ENCODE measurements at places on chromosomes 6 and 20.

GRCh38 chr6:38012573-38012972, 193.0 kb downstream of the ZFAND3 start:
- peak; percentile 49 for DNase-seq

DNA sequence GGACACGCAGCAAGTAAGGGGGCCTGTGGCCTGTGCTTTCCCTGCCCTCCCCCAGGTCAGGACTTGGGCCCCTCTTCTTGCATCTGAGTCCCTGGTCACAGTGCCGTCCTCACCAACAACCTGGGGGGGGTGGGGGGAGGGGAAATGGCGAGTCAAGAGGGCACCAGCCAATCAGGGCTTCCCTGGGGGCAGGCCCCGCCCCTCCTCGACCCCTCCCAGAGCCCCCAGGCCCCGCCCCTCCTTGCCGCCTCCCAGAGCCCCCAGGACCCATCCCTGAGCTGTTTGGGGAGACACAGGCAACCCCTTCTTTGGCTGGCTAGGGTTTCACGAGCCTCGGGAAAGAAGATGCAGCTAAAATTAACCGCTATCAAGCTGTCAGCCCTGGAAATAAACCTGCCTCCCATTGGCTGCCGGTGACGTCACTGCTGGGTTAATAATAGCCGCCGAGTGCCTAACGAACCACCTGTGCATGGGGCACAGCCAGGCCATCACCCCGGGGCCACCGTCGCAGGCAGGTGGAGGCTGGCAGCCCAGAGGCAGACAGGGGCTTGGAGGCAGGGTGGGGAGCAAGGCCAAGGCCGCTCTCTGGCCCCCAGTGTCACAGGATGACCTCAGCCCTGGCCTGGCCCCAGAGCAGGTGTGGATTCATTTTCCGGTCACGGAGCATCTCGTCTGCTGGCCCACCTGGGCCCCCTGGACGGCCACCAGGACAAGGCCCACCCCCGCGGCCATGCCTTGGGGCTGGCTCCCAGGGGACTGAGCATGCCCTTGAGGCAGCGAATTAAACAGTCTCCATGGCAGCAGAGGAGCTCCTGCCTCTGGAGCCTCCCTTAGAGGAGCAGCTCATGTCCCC, 3.2 kb upstream of the EEF1A2 start:
- DNase-seq = no peak

DNA sequence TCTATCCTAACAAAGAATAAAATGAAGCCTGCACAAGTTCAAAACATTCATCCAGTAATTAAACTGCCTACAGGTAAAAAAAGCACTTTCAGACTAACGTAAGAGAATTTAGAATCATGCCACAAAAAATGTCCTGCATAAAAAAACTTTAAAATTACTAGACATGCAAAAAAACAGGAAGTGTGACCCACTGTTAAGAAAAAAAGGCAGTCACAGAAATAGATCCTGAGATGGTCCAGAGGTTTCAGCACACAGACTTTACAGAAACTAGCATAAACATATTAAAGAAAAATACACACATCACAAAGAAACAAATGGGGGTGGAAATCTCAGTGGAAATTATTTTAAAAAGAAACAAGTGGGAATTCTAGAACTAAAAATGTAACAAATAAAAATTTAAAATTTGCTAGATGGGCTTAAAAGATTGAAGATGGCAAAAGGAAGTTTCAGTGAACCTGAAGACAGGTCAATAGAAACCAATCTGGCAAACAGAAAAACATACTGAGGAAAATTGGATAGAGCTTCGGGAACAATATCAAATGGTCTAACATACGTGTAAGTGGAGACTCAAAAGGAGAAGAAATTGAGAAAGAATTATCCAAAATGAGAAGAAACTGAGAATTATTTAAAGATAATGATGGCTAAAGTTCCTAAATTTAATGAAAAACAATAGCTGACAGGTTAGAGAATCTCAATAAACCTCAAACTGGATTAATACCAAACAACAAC, 3.4 kb upstream of the ZNF133 start:
- DNase-seq = no peak

DNA sequence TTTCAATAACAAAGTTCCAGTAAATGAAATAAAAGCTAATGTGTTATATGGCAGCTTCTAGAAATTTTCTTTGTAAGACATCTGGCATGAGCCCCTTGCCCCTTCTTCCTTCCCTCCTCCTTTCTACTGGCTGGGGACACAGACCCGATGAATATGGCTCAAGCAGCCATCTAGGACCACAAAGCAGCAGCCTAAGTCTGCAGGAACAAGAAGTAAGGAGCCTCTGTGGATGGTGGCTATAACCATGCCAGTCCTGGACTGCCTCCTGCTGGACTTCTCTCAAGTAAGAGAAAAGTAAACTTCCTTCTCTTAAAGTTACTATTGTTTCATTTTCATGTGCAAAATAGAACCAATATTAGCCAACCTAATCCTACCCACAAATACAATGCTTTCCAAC, 114.9 kb upstream of the DST start:
- DNase-seq = peak; percentile 50

- no peak for DNase-seq
Observed at GRCh38 chr6:113847447-113847846, 9.7 kb upstream of the MARCKS start.

DNA sequence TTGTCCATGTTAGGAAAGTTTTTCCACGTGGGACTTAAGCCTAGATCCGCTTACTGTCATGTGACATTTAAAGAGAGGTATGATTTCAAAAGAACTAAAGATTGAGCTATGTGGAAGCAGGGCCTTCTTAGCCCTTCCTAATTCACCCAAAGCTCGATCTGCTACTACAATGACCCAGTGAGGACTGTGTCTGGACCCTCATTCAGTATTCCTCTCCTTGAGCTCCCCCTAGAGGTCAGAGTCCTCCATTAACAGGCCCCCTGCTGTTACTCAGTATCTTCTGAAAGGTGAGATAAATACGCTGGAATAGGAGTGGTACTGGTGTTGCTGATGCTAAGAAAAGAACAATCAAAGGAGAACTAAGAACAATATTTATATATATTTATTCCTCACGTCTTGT, 414.0 kb downstream of the GJA1 start:
- DNase-seq = peak; percentile 49

- DNase-seq = no peak
Observed at GRCh38 chr6:25558155-25558817, 93.7 kb upstream of the SCGN start.

GRCh38 chr6:40918040-40918651, 120.9 kb downstream of the UNC5CL start:
- no peak for DNase-seq

DNA sequence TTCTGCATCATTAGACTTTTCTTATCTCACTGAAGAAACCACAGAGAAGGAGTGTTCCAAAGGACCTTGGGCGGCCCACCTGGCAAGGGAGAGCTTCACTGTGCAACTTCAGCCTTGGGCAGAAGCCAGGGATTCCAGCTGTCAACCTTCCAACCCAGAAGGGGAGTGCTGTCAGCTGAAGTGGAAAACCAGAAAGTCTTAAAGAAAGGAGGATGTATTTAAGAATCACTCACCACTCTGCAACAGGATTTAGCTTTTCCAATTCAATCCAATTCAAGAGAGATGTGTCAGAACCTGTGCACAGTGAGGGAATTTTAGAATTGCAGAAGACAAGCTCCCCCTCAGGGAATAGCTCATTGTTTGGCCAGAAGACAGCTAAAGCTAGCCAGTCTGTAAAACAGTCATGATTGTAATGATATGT, 553.7 kb downstream of the CD83 start:
- peak; percentile 44 for DNase-seq

- no peak for DNase-seq
Observed at GRCh38 chr6:45447005-45447404, 69.3 kb upstream of the SUPT3H start.

- peak; percentile 66 for DNase-seq
Observed at GRCh38 chr6:27752038-27752885, 159.9 kb downstream of the OR2B2 start.

DNA sequence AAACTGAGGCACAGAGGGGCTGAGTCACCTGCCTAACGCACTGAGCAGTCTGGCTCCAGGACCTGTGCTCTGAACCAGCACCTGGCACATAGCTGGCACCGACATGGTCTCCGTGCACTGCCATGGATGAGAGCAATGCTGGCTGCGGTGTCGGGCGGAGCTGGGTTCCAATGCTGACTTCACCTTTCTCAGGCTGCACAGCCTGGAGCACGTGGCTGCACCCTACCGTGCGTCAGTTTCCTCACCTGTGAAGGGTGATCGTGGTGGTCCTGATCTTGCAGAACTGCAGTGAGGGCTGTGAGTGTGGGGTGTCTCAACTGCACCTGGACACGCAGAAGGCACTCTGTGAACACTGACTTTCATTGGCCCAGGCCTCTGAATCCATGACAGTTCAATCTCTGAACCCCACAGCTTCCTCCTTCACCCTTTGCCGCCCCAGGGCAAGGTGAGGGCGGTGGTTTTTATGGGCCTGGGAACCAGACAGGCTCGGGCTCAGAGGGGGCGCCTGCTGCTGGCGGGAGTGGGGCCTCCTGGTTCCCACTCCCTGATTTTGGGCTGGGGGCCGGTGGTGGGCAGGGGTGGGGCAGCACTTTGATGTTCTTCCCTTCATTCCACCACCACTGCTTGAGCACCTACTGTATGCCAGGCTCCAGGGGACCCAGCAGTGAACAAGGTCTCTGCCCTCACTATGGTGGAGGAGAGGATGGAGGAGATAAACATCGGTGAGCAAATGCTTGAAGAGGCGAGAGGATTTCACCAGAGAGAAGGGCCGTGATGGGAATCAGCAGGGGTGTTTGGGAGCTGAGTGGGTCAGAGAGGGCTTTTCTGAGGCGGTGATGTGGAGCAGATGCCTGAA, 102.9 kb downstream of the CEBPB start:
- DNase-seq = no peak

DNA sequence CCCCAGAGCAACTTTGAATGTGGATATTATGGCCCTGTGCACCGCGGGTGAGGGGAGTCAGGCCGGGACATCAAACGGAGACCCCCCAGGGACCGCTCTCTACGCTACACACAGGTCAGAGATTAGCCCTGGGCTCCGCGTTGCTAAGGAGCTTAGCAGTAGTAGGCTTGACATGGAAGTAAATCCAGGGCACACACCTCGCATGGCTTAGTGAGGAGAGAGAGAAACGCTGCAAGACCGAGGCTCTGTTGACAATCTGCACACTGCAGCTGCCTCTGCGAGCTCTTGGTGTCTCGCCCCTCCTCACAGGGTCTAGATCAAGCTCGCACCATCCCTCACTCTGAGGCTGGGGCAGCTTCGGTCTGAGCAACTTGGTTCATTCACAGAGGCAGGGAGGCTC, 116.1 kb upstream of the CDH4 start:
- DNase-seq = no peak

GRCh38 chr6:111590209-111590980, 15.3 kb downstream of the TRAF3IP2 start:
- DNase-seq = peak; percentile 83

DNA sequence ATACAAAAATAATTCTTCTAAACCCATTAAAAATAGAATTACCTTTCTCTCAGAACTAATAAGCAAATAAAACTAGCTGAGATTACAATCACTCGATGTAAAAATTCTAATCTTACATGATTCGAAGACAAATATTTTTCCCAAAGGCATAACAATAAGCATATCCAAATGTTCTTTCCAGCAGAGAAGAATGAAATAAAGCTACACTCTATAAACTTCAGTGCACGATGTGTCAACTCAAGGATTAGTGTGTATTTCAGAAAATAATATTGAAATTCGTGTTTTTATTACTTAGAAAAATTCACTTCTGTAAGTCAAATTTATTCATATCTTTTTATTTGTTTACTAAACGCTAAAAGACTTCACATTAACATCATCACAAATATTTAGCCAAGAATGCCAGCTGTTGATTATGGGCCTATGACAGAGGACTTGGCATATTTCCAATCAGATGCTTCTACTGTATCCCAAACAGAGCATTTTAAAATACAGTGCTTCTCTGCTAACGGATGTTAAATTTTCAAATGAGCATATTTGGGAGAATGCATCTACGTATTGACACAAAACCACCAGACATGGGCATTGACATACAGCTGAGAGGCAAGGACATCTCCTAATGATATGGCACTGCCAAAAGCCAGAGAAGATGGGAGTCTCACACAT, 54.7 kb upstream of the PDE7B start:
- peak; percentile 3 for DNase-seq

DNA sequence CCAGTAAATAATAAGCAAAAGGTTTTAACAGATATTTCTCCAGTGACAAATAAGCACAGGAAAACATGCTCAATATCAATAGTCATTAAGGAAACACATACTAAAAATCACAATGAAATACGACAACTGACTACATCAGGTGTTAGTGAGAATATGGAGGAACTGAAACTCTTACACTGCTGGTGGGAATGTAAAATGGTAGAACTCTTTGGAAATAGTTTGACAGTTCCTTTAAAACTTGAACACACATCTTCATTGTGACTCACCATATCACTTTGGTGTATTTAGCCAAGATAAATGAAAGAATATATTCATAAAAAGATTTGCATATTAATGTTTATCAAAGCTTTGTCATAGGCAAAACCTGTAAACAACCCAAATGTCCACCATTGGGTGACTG, 11.3 kb upstream of the MAP3K5 start:
- DNase-seq = no peak

- DNase-seq = no peak
Observed at GRCh38 chr6:137722749-137723272, 144.2 kb upstream of the TNFAIP3 start.

DNA sequence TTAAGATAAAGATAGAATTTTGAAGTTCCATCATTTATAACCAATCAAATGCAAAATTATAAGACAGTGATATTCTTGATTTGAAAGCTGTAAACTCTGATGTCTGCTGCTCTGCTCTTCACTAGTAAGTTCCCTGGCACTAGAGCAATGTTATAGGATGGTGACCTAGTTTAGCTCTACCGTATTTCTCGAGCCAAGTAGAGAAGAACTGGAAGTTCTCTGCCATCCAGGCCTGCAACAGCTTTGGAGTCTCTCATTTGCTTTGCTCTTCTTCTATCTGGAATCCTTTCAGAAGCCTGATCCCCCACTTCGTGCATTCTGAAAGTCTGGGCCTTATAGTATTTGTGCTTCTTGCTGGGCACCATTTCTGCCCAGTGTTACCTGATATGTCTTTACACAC, 100.3 kb downstream of the PLCB1 start:
- DNase-seq = no peak

DNA sequence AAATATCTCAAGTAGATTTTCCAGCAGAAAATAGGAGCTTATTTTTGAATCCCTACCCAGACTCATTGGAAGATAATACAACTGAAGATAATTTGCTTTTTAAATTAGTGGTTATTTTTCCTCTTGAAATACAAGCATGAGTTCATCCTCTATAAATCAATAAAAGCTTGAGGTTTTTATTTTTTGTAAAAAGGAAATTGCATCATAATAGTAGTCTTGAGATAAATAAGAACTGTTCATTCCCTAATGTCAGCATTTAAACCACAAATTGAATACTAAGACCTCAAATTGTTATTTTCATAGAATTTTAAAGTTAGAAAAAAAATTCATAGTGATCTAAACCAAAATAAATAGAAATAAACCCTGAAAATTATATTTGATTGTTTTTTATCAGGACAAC, 719.1 kb downstream of the CD109 start:
- DNase-seq = no peak

GRCh38 chr6:49082611-49083010, 380.4 kb downstream of the MMUT start:
- DNase-seq = no peak

All from fibroblast of gingiva (primary cell).